ENCODE measurements at places on chromosomes 4 and X.

GRCh38 chr4:2714061-2714770, 41.9 kb downstream of the TNIP2 start:
- no peak for DNase-seq

GRCh38 chr4:156377036-156377710, 423.5 kb upstream of the CTSO start:
- DNase-seq: no peak

GRCh38 chr4:86500527-86500926, 93.6 kb upstream of the PTPN13 start:
- no peak for DNase-seq

GRCh38 chr4:22268350-22269025, 247.4 kb downstream of the ADGRA3 start:
- DNase-seq: no peak

DNA sequence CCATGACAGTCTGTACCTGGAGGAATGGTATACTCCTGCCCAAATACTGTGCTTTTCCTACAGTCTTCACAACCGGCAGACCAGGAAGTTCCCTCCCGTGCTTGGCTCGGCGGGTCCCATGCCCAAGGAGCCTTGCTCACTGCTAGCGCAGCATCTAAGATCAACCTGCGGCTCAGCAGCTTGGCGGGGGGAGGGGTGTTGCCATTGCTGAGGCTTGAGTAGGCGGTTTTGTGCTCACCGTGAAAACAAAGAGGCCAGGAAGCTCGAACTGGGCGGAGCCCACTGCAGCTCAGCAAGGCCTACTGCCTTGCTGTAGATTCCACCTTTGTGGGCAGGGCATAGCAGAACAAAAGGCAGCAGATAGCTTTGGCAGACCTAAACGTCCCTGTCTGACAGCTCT, 152.7 kb downstream of the TEX11 start:
- peak; percentile 1 for DNase-seq

GRCh38 chr4:165207016-165207430, 338 bp upstream of the KLHL2 start:
- DNase-seq: no peak

DNA sequence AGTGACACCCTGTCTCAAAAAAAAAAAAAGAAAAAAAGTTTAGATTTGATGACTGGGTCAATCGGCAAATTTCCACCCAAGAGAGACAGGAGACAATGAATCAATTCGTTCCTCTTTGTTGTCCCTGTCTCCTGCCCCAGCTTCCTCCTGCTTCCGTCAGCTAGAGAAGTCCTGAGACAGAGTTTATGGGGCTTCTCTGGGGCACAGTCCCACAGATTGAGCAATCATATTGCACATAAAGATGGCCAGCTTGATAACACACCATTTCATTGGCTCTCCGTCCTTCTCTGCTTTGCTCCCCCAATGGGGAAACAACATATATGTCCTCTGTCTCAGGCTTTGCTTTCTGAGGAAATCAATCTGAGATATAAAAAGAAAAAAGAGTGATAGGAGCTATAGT, 78.4 kb upstream of the FUNDC1 start:
- DNase-seq: no peak

- no peak for DNase-seq
Observed at GRCh38 chrX:11100281-11101035, 10.7 kb upstream of the HCCS start.

GRCh38 chr4:149857446-149857845, 41.8 kb upstream of the IQCM start:
- no peak for DNase-seq

GRCh38 chr4:7757501-7758471, 181.9 kb downstream of the AFAP1 start:
- DNase-seq: no peak

Data from stimulated activated CD8-positive, alpha-beta memory T cell treated with anti-CD3 and anti-CD28 coated beads, Interleukin-2, amount 100 ng/mL, for 1 hour (primary cell).